ENCODE measurements at places on chromosomes 2 and 18.

DNA sequence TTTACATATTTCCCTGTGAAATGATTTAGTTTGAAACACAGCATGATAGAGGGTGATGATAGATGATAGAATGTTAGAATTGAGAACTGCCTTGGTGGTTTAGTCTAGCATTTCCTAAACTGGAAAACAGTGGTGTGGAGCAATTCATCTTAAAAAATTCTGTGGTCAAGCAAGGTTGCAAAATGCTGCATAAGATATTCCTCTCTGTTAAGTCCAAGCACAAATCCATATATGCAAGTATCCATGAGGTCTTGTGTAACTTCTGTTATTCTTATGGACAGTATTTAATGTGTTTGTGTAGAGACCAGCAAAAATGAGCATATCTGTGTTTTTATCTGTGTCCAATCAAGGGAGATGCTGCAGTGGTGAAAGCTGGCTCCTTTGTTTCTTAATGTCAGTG is 30.0 kb downstream of the CPS1 start:
- DNase-seq, result no peak

DNA sequence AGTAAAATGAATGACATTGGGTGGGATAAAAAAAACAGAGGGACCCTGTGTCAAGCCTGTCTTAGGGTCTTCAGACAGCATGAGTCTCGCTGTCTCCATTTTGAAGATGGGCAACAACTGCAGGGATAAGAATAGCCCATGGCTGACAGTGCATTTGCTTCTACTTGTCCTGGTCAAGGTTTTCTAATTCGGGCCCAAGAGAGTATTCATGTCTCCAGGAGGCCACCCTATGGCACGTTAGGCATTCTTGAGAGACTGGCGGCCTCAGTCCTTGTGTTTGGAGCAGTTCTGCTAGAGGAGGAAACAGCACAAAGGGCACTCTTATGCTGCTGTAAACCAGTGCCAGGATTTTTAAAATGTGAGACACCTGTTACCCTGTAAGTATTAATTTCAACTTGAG is 9.5 kb upstream of the MYL1 start:
- DNase-seq, result no peak

- no peak for DNase-seq
Measured at GRCh38 chr2:26165403-26165802, 7.5 kb upstream of the GAREM2 start.

- DNase-seq, result no peak
Measured at GRCh38 chr2:26461601-26462023, 16.3 kb downstream of the OTOF start.

- no peak for DNase-seq
Measured at GRCh38 chr2:235270956-235271355, 222.9 kb upstream of the AGAP1 start.

DNA sequence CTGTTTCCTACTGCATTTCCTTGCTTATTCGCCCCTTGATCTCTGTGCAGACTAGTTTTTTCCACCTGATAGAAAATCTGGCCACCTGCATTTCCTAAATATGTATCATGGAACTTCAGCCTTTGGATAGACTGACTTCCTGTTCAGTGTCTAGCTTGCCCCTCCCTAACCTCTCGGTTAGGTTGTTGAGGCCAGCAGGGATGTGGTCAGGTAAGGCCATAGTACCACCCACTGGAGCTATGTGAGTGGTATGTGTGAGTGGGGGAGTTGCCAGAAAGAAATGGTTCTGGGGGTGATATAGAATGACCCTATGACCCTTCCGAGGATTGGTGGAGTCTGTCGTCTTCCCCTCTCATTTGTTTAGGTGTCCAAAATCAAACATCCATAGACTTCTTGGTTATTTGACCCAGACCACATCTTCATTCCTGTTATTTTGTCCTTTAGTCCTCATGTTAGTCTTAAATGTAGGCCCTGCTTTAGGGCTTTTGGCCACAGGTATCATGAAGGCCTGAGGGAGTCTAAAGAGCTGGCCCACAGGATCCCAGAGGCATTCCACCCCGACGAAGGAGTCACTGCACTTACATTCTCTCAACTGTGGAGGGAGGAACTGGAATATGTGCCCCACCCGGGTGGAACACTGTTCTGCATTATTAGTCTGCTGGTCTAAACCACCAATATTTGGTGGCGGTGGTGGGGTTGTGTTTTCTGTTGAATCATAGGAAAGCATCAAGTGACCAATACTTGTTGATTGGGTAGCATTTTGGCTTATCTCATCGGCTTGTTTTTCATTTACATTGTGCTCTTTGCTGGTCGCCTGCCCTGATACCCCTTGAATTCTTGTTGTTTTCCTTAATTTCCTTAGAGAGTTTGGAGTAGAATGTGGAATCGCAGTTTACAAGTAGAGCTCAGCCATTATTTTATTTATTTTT is 21.9 kb downstream of the CAB39 start:
- no peak for DNase-seq

DNA sequence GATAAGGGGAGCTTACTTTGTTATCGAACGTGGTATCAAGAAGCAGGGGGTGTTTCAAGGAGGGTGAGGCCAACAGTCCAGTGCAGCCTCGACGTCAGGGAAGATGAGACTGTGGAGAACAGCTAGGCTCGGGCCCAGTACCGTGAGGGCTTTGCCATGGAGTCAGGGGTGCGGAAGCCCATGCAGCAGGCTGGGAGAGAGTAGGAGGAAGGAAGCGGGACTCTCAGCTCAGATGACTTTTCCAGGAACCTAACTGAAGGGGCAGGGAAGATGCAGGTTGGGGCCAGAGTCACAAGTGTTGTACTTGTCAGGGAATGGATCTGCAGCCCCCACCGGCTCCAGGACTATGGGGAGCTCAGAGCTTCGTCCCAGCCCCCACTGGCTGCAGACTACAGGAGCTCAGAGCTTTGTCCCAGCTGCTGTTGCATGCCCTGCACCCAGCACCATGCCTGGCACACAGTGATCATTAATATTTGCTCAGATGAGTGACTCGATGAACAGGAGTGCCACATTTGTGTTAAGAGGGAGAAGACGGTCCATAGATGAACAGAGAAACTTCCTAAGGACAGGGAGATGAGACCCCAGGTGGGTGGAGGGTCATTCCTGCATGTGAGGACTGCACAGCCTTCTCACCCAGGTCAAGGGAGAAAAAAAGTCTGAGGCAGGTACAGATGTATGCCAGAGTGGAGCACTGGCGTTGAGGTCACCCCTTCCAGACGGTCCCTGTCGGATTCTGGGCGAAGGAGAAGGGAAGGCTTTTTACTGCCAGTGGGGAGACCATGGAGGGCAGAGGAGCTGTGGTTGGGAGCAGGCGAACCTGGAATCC is 36.4 kb downstream of the PTGR3 start:
- no peak for DNase-seq

GRCh38 chr2:61439241-61440002 is 31.5 kb downstream of the USP34 start:
- DNase-seq, result no peak

DNA sequence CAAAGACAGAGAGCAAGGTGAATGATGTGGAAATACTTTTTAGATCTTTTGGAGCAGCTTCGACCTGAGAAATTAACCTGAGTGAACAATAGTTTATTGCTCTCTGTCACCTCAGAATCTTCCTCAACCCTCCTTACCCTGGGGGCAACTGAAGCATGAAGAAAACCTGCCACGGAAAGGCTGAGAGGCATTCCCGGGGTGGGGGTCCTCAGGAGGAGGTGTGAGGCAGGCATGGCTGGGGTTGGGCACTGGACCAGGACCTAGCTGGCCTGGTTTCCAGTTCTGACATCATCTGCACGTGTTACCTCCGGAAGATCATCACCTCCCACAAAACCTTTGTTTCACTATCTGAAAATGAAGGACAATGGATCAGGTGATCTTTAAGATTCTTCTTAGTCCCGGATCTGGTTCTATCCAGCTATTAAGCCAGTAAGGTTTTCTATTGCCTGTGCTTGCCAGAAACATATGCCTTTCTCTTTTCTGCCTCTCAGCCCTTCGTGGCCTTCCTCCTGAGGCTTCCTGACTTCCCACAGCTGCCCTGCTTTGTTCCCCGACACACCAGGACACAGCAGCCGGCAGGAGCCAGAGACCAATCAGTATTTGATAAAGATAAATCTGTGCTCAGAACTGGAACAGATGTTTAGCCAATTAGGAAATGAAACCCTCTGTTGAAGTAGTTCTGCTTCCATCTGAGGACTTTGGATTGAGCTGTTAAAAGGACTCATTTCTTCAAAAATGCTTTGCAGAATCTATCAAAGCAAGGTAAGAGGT is 232.5 kb downstream of the TDRD15 start:
- no peak for DNase-seq

- DNase-seq, result no peak
Measured at GRCh38 chr2:137262594-137262993, 497.2 kb downstream of the THSD7B start.

DNA sequence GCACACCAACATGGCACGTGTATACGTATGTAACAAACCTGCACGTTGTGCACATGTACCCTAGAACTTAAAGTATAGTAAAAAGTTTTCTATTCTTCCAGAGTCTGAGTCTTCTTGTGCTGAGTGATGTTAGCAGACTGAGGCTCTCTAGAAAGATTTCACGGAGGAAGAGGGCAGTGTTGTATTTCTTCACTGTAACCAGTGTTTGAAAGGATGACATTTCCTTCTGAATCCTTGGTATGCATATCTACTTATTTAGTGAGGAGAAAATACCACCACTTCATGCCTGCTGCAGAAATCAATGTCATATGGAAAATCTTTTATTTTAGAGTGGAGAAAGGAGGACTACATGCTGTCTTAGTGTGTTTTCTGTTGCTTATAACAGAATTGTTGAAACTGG is 357.1 kb downstream of the CCDC85A start:
- no peak for DNase-seq
